Stimulated activated naive CD8-positive, alpha-beta T cell treated with anti-CD3 and anti-CD28 coated beads, Interleukin-15, amount 100 ng/mL, for 72 hours (primary cell): ENCODE measurements at places on chromosomes 11 and 22.

GRCh38 chr22:19762568-19763457 is 2.2 kb downstream of the TBX1 start:
- no peak for DNase-seq

- DNase-seq = no peak
Observed at GRCh38 chr11:34986883-34987520, 70.6 kb downstream of the PDHX start.

- no peak for DNase-seq
Observed at GRCh38 chr11:72528121-72528520, 93.8 kb upstream of the CLPB start.

GRCh38 chr11:67666303-67666645 is 8.1 kb downstream of the ALDH3B2 start:
- DNase-seq = no peak

GRCh38 chr11:11461473-11461872 is 108.4 kb upstream of the CSNK2A3 start:
- no peak for DNase-seq

DNA sequence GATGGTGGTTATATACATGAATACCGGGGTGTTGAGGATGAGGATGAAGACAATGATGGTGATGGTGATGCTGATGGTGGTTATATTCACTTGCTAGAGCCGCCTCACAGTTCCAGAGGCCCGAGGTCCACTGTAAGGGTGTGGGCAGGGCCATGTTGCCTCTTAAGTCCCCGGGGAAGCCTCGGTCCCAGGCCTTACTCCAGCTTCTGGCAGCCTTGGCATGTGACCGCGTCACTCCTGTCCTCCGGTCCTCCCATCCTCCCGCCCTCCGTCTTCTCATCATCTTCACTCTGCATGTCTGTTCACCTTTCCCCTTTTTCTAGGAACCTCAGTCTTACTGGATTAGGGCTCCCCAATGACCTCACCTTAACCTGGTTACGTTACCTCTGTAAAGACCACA is 54.6 kb downstream of the IGLL1 start:
- no peak for DNase-seq

DNA sequence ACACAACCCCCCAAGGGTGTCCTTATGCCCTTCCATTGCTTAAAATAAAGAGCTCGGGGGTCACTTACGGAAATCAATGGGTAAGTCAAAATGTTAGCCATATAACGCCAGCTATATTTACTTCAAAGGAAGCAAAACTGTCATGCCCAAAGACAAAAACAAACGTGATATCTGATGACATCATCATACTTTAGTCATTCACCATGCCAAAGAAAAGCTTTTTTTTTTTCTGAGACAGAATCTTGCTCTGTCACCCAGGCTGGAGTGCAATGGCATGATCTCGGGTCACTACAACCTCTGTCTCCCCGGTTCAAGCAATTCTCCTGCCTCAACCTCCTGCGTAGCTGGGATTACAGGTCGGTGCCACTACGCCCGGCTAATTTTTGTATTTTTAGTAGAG is 47.7 kb upstream of the SC5D start:
- no peak for DNase-seq

DNA sequence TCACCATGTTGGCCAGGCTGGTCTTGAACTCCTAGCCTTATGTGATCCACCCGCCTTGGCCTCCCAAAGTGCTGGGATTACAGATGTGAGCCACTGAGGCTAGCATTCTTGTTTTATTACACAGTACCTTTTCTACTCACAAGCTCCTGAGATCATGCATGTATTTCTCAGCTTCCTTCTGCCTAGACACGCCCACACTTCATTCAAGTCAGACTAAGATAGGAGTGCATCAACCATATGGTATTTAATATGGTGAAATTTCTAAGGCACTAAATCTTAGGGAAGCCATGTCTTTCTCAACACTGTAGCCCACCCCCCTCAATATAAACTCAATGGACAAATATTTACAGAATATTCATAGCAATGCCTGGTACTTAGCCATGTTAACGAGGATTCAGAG is 62.1 kb downstream of the SLC25A17 start:
- DNase-seq = no peak

DNA sequence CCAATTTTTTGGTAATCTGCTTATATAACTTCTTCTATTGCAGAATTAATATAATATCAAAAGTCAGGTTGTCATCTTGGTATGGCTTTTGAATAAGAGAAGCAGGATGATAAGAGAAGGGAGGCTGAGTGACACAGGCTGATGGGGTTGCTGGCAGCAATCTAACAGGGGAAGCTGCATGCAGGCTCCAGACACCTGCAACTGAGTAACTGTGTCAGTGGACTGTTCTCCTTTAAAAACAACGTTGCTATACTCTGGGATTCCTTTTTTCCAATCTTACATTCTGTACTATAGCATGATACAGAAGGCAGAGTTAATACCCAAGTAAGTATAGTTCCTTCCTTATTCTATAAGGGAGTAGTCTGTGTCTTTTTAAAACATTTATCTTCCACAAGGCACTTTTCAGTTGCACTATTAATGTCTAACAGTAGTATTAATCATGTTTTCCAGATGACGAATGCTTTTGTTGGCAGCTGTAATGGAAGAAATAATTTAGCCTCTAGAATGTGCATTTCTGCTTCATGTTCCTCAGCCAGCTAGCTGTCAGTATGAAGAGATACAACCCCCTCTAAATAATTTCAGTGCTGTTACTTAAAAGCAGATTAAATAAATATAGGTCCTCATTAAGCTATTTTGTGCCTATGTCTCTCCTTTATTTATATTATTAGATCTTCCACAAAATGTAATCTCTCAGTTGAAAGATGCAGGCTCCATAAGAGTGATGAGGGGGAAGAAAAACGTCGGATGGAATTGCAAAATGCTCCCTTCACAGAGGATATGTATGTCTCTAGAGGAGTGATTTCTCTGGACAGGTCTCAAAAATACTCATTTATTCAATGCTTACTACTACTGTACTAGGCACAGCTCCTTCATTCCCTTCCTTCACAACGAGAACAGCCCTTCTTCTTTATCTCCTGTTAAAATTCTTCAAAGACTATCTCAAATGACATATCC is 50.8 kb downstream of the ATG16L2 start:
- no peak for DNase-seq

- no peak for DNase-seq
Observed at GRCh38 chr11:26987272-26987671, 6.6 kb upstream of the FIBIN start.

- DNase-seq = no peak
Observed at GRCh38 chr22:39612811-39613548, 42.4 kb downstream of the CACNA1I start.

GRCh38 chr11:6319704-6320410 is 444 bp downstream of the CAVIN3 start:
- peak; percentile 41 for DNase-seq

- no peak for DNase-seq
Observed at GRCh38 chr11:32435942-32436750, 807 bp upstream of the WT1 start.

GRCh38 chr11:20211691-20212090 is 51.4 kb upstream of the DBX1 start:
- DNase-seq = no peak

GRCh38 chr11:77636731-77637344 is 756 bp downstream of the CLNS1A start:
- no peak for DNase-seq

DNA sequence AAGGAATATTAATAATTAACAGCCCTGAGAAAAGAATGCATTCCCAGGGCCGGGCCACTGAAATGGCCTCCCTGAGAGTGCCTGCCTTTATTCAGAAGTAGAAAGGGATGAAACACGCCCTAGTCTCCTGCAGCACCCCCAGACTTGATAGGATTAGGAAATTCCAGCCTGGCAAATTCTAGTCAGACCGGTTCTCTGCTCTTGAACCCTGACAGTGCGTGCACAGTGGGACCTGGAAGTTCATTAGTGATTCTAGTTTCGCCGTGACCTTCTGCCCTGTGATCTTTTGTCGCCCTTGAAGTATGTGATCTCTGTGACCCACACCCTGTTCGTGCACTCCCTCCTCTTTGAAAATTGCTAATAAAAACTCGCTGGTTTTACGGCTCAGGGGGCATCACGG is 2.1 kb upstream of the GSTP1 start:
- no peak for DNase-seq

DNA sequence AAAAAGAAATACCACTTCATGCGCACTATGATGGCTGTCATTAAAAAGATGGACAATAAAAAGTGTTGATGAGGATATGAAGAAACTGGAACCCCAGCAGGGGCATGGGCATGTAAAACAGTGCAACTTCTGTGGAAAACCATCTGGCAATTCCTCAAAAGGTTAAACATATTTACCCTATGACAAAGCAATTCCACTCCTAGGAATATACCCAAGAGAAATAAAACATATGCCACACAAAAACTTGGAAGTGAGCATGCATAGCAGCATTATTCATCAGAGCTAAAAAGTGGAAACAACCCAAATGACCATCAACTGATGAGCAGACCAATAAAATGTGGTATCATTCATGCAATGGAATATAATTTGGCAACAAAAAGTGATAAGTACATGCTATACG is 50.1 kb downstream of the LRRC32 start:
- no peak for DNase-seq

- no peak for DNase-seq
Observed at GRCh38 chr11:20771681-20772080, 102.3 kb downstream of the NELL1 start.

DNA sequence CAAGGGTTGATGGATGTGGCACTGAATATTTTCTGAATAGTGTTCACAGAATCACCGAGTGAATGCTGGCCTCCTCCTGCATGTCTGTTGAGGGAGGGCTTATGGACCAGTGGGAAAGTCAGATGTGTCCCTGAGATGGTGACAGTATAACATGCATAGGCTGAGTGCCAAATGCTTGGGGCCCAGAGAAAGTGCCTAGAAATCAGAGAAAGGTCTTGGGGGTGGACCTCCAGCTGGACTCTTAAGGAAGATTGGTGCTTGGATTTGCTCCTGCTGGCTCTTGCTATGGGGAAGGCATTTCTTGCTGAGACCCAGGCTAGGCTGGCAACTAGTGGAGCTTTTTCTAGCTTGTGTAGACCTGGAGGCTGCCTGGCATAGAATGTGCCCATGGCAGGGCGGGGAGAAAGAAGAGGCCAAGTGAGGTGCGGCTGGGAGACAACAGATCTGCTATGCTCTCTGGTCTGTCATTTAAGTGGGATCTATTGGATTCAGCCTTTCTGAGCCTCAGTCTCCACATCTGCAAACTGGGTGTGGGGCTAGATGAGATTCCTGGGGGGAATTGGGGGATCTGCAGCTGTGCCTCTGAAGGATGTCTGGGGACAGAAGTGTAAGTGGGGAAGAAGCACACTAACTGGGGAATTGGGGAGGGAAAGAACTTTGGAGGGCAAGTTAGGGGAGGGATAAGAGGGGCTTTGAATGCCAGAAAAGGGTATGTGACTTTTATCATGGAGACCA is 27.4 kb downstream of the ZNRF3 start:
- DNase-seq = no peak

DNA sequence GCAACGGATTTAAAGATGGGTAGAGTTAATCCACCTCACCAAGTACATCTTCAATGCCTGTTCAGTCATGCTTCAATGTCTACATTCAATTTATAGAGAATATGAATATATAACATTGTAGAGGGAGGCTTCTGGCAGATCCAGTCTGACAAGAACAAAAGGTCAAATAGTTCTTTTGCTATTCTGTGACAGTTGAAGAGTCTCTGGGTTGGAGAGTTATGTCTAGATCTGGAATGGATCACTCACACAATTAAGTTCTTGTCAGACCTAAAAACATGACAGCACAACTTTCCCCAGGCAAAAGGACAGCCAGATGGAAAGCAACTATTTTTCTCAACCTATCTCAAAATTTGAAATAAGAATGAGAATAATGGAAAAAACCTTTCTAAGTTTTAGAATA is 15.3 kb upstream of the GAB2 start:
- DNase-seq = no peak

GRCh38 chr11:61635787-61636186 is 44.4 kb upstream of the DAGLA start:
- no peak for DNase-seq
